ENCODE measurements at places on chromosomes 16 and 17. TPM values are rescaled to one million over a fixed set of nuclear protein-coding genes. Genes with fewer than 3 reads are reported as not detected.

The INCA1 gene
- total RNA-seq: not detected

The MYH11 gene
- total RNA-seq: not detected

The SLC5A2 gene
- total RNA-seq: not detected

The NOG gene
- 0.09 TPM for total RNA-seq

The DYNLL2 gene
- total RNA-seq: 11.3 TPM

The TMEM132E gene
- total RNA-seq: not detected

The KRT33A gene
- total RNA-seq: not detected

The TMEM208 gene
- total RNA-seq: 33.8 TPM

Measured in airway epithelial cell (primary cell).